CD4-positive, alpha-beta T cell treated with Interleukin-2 at 100 ng/mL for 4 hours (primary cell): ENCODE measurements at places on chromosomes 12 and 14.

DNA sequence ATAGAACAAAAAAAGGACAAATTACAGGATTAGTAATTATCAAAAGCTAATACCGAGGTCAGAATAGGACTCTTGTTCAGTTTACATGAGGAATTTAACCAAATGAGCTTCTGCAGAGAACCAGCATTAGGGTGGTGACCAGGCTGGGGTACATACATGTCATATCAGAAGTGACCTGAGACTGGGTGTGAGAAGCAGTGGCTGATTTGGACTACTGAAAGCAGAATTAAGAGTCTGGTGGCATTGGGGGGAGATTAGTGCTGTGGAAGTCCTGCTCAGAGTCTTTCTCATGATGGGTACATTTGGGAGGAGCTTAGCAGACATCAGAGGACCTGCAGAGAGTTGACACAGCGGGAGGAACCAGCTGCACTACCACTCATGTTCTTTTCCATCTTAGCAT, 21.7 kb downstream of the TRAF3 start:
- DNase-seq, result no peak

GRCh38 chr14:105388110-105388951, 10.0 kb upstream of the TEX22 start:
- DNase-seq, result no peak

DNA sequence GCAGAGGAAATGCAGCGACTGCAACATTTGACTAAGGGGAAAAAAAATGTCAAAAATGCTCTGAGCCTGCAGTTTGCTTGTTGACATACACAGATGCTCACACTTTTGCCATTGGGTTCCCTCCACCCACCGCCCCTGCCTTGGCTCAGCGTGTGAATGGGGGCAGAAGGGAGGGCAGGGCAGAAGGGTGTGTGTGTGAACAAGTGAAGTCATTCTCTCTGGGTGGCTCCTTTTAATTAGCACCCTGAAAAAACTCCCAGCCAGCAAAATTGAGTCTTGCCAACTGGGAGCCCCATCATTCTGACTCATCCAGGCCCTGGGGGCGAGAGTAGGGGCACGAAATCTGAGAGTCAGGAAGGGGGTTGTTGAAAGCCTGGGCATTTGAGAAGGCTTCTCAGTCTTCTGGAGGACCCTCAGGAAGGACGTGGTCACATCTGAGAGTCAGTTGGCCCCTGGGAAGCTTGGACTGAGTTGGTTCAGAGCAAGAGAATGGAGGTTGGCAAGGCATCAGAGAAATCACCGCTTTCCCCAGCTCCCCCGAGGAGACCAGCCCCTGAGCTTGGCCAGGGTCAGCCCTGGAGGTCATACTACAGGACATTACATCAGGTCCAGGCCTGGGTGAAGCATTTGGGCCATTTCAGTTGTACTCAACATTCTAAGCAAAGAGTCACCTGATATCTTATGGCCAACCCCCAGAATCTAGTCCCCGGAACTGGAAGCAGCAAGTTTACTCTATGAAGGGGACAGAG, 22.7 kb upstream of the KRT78 start:
- DNase-seq, result peak; percentile 47

GRCh38 chr12:106646472-106646871, 63.7 kb downstream of the RFX4 start:
- no peak for DNase-seq

- no peak for DNase-seq
Measured at GRCh38 chr12:64801381-64801780, 23.1 kb upstream of the TBC1D30 start.

DNA sequence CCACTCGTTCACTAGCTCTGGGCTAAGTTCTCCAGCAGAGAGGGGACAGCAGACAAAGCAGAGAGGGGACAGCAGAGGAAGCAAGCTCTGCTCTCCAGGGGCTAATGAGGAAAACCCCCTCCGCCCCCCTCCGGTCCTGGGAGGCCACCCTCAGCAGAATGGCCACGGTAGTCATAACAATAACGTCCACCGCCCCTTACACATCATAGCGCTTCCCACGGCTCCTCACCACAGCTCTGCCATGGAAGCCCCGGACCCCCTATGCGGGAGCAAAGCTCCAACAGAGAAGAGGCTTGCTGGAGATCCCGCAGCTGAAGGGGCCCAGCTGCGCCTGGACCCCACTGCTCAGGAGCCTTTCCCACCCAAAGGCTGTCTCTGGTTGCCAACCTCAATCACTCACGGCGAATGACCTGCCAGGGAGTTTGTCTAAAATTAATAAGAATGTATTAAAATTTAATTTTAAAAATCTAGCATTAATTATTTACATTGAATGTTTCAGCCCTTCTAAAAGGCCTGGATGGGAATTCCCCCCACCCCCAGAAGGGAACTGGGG, 17.4 kb downstream of the BEGAIN start:
- DNase-seq, result no peak

GRCh38 chr12:132621657-132622435, 3.3 kb downstream of the P2RX2 start:
- no peak for DNase-seq

- no peak for DNase-seq
Measured at GRCh38 chr12:59268295-59268809, 327.5 kb upstream of the SLC16A7 start.

GRCh38 chr14:103401223-103402214, 16.3 kb downstream of the MARK3 start:
- peak; percentile 13 for DNase-seq

DNA sequence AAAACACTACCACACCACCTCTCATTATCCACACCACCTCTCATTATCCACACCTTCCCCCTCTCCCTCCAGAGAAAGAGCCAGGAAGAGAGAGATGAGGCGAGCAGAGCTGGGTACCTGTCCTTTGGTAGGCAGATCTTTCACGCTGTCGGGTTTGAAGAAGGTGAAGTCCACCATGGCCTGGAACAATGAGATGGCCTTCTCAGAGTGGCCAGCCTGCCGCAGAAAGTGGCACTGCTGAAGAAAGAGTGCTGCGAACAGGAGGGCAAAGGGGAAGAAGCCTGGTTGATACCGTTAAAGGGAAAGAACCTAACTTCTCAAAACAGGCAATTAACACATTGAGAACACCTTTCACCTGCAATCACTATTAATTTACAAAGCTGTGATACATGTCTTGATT, 30.6 kb downstream of the NRDE2 start:
- no peak for DNase-seq

GRCh38 chr12:6752167-6752920, 597 bp downstream of the MLF2 start:
- no peak for DNase-seq

- DNase-seq, result no peak
Measured at GRCh38 chr12:51865757-51866270, 17.3 kb upstream of the FIGNL2 start.

DNA sequence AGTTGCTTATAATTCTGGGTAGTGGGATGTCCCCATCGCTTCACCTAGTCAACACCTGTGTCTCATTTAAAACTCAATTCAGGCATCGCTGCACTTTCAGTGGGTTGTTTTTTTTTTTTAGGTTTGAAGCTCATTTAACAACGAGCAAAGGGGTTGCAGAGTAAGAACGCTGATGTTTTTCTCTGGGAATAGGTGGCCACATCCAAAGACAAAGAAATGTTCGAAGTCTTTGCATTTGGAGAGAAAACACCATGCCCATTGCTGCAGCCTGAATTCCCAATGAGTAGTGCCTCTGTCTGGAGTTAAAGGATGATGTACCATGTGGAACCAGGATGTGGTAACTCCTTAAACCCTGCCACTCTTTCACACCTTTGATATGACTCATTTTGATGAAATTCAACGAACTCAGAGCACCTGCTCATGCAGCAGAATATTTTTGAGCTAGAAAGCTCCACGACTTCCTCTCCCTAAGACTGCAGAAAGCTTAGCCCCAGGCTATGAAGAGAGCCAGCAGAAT, 35.1 kb upstream of the BATF start:
- peak; percentile 62 for DNase-seq
